ENCODE measurements at places on chromosomes 4 and X.

- DNase-seq, result no peak
Measured at GRCh38 chrX:10160211-10160610, 3.4 kb downstream of the CLCN4 start.

- no peak for DNase-seq
Measured at GRCh38 chrX:22542641-22543040, 269.9 kb downstream of the CBLL2 start.

DNA sequence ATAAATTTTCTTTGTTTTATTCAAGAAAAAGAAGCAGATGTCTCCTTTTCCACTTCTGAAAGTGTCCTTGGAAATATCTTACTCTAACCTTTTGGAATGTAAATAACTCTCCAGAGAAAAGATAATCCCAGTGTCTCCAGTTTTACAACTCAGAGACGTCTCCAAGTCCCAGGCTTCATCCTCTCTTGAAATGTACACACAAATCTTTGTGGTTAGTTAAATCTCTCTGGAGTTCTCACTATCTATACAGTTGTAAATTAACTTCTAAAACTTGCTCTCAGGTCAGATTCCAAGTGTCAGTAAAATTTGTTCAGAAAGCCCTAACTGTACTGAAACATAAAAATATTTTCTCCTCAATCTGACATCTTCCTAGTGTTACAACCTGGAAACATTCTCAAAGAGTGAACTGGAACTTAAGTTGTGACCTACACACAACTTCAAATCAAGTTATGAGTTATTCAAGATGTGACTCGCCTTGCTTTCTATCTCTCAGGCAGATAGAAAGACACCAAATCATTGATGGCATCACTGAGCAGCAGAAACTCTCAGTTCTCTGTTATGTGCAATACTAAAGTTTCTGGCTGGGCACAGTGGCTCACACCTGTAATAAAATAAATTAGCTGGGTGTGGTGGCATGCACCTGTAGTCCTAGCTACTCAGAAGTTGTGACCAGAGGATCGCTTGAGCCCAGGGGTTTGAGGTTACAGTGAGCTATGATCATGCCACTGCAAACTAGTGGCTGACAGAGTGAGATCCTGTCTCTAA, 284.2 kb downstream of the RCHY1 start:
- no peak for DNase-seq

DNA sequence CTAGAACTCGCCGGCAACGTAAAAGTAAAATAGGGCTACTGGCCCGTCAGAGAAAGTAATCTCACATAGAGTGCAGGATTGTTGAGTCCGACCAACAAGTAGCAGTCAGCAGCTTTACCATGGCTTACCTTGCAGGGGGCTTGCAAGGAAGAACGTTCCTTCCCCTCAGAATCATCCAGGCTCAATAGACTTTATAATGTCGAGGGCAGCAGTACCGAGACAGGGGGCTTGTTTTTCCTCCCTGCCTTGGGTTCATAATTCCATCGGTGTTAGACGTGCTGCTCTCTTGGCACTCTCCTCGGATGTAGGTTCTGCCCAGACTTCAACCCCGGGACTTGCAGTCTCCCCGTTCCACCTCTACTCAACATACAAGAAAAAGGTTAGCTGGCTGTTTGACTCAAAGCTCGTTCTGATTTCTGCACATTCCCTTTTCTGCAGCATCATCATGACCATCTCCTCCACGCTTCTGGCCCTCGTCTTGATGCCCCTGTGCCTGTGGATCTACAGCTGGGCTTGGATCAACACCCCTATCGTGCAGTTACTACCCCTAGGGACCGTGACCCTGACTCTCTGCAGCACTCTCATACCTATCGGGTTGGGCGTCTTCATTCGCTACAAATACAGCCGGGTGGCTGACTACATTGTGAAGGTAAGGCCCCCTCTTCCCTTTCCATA, 1.5 kb downstream of the SLC10A4 start:
- no peak for DNase-seq

DNA sequence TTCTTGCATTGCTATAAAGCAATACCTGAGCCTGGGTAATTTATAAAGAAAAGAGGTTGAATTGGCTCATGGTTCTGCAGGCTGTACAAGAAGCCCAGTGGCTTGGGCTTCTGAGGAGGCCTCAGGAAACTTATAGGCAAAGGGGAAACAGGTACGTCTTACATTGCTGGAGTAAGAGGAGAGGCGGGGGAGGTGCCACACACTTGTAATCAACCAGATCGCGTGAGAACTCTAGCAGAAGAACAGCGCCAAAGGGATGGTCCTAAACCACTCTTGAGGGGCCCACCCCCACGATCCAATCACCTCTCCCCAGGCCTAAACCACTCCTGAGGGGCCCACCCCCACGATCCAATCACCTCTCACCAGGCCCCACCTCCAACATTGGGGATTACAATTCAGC, 50.6 kb upstream of the SHOX start:
- DNase-seq, result no peak

- DNase-seq, result no peak
Measured at GRCh38 chr4:54281054-54281766, 52.1 kb downstream of the PDGFRA start.

DNA sequence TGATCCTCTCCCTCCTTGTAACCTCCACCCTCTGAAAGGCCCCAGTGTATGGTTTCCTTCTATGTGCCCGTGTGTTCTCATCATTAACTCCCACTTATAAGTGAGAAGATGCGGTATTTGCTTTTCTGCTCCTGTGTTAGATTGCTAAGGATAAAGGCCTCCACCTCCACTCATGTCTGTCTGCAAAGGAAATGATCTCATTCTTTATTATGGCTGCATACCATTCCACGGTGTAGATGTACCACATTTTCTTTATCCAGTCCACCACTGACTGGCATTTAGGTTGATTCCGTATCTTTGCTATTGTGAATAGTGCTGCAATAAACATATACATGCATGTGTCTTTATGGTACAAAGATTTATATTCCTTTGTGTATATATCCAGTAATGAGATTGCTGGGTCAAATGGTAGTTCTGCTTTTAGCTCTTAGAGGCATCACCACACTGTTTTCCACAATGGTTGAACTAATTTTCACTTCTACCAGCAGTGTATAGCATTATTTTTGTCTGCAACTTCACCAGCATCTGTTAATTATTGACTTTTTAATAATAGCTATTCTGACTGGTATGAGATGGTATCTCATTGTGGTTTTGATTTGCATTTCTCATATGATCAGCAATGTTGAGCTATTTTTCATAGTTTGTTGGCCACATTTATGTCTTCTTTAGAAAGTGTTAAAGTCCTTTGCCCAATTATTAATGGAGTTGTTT, 1030.9 kb downstream of the FSTL5 start:
- no peak for DNase-seq

All from stimulated activated naive CD4-positive, alpha-beta T cell (primary cell).